ENCODE measurements at places on chromosomes 3 and 15.

GRCh38 chr3:194841515-194841841 is 155.8 kb downstream of the FAM43A start:
- DNase-seq: no peak

- no peak for DNase-seq
These were observed 402.1 kb downstream of the CADM2 start for GRCh38 chr3:85360742-85361387.

GRCh38 chr3:47870156-47870555 is 67.2 kb downstream of the DHX30 start:
- no peak for DNase-seq

GRCh38 chr3:108861401-108861800 is 38.8 kb downstream of the TRAT1 start:
- no peak for DNase-seq

DNA sequence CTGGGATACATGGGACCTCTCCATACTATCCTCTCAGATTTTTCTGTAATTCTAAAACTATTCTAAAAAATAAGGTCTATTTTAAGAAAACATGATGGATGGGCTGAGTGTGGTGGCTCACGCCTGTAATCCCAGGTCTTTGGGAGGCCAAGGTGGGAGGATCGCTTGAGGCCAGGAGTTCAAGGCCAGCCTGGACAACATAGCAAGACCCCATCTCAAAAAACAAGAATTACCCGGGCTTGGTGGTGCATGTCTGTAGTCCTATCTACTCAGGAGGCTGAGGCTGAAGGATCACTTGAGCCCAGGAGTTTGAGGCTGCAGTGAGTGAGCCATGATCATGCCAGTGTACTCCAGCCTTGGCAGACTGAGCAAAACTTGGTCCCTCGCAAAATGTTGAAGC is 9.4 kb downstream of the ZNF639 start:
- no peak for DNase-seq

DNA sequence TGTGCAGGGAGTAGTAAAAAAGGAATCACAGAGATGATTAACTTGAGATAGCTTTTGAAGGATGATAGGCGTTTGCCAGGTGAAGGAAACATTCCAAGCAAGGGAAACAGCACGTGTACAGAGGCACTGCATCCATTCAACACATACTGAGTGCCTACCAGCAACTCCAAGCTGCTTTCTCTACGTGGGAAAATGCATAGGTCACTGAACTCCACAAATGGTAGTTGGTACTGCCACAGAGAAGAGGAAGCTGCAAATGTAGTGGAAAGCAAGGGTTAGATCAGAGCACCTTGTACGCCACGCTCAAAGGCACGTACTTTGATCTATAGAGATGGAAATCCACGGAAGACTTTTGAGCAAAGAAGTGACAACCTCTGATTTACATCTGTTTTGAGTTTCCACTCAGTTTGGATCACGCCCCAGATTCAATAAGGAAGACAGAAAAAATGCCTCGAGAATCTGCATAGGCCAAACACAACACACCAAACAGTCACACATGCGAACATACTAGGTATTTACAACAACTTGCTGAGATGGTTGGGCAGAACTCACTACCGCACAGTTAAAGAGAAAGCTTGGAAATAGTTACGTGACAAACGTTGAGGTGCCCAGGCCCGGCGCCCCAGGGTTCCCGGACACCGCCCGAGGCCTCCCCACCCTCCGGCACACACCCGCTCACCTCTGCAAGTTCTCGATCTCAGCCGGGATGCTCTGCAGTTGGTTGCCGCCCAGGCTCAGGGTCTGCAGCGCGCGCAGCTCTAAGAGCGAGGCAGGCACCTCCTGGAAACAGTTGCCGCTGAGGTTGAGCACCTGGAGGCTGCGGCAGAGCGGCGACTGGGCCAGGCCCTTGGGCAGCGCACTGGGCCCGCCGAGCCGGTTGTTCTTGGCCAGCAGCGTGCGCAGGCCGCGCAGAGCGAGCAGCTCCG is 826 bp downstream of the LRRC58 start:
- peak; percentile 54 for DNase-seq

- no peak for DNase-seq
These were observed 1.1 kb upstream of the CD200R1 start for GRCh38 chr3:112976001-112976400.

- DNase-seq: no peak
These were observed 20.7 kb upstream of the NR2E3 start for GRCh38 chr15:71789616-71790015.

DNA sequence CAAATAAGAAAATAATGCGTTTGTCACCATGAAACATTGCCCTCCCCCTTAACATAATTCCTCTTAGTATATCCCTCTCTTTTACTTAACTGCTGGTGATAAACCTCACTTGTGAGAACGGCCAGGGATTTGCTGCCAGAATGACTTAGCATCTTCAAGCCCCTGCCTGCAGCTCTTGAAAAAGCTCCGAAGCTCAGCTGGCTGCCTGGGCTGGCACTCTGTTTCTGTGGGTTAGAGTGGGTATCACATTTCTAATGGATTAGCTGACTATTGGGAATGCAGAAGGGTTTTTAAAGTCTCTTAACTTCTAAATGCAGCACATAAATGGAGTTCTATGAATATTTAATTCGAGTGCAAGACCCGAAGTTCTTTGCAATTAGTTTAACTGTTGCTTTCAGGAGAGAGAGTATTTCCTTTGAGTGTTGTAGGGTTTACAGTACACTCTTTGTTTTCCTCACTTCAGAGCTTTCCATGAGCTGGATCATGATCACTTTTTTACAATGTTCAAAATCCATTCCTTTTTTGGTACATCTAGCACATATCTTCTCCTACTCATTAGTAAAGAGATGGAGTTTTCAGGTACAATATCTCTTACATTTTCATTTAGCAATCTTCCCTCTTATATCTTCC is 124.7 kb upstream of the RBMS3 start:
- DNase-seq: no peak

GRCh38 chr3:157023226-157023625 is 136.7 kb downstream of the CCNL1 start:
- no peak for DNase-seq

- no peak for DNase-seq
These were observed 14.2 kb upstream of the PXYLP1 start for GRCh38 chr3:141217389-141217788.

DNA sequence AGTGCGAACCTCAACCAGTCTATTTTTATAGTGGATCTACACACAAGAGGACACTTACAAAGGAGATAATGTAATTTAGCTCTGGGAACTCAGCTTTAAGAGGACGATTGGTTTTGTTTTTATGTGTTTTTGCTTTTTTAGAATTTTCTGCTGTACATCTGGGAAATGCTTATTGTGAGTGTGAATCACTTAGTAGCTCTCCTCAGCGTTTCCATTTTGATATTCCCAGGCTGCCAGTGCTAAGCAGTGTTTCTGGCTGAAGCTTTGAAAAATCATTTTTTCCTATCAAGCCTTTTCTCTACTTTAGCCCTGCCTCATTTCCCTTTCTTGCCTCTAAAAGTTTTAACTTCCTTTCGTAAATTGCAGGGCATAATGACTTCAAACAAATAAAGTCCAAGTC is 117.9 kb downstream of the RBMS3 start:
- no peak for DNase-seq

GRCh38 chr15:93705753-93706455 is 525.5 kb upstream of the MCTP2 start:
- DNase-seq: no peak

DNA sequence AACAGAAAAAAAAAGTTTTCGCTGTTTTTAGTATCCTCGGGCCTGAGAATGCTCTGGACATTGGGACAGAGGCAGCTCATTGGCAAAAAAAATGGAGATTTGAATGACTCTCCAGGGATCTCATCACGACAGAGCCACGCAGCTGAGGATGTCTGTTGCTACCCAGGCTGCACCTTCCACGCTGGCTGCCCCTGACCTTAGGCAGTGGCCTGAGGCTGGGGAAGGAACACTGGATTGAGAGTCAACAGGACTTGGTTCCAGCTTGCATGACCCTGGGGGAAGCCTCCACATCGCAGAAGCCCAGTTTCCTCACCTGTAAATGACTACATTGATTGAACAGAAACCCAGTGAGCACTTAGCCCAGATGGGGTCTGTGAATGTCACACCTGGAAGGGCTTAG is 8.7 kb upstream of the ACSBG1 start:
- no peak for DNase-seq

DNA sequence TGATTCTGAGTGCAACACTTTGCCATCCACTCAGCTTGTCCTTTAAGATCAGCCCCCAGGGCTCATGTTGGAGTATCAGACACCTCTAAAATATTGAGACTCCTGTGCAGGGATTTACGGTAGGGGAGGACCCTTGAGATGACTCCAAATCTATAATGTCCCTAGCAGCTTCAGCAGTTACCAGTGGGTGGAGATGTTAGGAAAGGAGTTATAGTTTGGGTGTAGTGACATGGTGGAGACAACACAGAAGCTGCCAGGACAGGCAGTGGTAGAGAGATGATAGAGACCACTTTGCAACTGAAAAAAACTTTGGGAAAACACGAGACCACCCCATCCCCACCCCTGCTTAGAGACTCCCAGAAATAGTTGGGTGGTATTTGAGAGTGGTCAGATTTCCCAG is 43.3 kb upstream of the GSK3B start:
- DNase-seq: no peak

DNA sequence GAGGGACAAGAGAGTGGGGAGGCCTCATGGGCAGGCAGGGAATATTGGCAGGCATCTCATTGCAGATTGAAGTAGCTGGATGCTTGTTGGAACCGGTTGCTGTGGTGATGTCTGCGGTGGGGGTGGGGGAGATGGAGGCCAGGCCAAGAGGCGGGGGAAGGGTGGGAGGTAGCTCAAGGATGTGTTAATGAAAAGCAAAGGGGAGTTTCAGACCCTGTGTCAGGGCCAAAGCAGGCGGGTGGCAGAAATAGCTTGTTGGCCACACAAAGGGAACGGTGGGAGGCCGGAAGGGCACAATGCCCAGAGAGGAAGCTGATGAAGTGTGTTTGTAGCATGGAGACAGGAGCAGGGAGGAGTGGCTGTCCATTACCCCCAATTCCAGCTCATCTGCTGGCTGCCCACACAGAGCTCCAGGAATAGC is 28.0 kb downstream of the CCDC33 start:
- no peak for DNase-seq

- no peak for DNase-seq
These were observed 345.6 kb downstream of the NLGN1 start for GRCh38 chr3:173743111-173743510.

DNA sequence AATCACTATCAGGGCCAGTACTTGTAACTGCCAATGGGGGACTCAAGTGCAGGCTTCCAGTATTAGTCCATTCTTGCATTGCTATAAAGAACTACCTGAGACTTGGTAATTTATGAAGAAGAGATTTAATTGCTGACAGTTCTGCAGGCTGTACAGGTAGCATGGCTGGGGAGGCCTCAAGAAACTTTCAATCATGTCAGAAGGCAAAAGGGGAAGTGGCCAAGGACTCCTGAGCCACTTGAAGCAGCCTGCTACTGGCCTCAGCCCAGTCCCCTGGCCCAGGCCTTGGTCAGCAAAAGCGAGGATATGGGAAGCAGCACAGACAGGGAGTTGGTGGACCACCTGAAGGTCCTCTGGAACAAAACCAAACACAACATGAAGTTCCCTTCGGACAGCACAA is 29.2 kb upstream of the OR5K1 start:
- DNase-seq: no peak

DNA sequence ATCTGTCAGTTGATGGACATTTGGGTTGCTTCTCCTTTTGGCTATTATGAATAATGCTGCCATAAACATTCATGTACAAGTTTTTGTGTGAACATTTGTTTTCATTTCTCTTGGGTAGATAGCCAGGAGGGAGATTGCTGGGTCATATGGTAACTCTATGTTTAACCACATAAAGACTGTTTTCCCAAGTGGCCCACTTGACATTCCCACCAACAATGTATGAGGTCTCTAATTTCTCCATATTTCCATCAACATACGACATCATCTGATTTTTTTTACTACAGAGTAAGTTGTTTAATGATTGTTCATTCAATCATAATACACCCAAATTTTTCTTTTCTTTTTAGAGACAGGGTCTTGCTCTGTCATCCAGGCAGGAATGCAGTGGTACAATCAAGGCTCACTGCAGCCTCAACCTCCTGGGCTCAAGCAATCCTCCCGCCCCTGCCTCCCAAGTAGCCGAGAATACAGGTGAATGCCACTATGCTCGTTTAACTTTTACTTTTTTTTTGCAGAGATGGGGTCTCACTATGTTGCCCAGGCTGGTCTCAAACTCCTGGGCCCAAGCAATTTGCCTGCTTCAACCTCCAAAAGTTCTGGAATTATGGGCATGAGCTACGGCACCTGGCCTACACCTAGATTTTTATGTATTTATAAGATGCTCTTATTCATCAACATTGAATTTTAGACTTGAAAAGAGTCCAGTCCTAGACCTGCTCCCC is 6.8 kb downstream of the IP6K1 start:
- no peak for DNase-seq

GRCh38 chr15:69731081-69731330 is 278.4 kb downstream of the RPLP1 start:
- no peak for DNase-seq

GRCh38 chr15:98781838-98782237 is 133.5 kb downstream of the IGF1R start:
- DNase-seq: no peak

DNA sequence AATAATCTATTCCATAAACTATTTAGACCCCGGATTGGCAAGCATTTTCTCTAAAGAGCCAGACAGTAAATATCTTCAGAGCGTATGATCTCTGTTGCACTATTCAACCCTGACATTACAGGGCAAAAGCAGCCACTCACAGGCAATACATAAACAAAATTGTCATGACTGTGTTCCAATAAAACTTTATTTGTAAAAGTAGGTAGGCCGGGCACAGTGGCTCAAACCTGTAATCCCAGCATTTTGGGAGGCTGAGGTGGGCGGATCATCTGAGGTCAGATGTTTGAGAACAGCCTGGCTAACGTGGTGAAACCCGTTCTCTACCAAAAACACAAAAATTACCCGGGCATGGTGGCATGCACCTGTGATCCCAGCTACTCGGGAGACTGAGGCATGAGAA is 66.5 kb downstream of the ADAMTS9 start:
- DNase-seq: no peak

- no peak for DNase-seq
These were observed 716.2 kb downstream of the DIPK2A start for GRCh38 chr3:144687862-144688261.

DNA sequence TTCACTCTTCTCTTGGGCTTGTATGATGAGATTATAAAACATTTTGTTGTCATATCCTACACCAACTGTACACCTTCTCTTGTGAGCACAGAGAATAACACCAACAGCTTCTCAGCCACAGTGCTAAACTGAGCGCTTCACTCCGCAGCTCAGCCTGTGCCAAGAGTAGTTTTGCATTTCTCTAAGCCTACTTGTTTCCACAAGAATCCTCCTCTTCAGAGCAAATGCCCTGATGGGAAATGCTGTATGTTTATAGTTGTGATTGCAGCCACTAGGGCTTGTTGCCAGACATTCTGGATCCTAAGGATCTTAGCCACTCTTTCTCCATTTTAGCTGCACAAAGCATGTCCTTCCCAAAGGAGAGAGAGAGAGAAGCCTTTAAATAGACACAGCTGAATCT is 138.8 kb upstream of the PLXND1 start:
- no peak for DNase-seq

DNA sequence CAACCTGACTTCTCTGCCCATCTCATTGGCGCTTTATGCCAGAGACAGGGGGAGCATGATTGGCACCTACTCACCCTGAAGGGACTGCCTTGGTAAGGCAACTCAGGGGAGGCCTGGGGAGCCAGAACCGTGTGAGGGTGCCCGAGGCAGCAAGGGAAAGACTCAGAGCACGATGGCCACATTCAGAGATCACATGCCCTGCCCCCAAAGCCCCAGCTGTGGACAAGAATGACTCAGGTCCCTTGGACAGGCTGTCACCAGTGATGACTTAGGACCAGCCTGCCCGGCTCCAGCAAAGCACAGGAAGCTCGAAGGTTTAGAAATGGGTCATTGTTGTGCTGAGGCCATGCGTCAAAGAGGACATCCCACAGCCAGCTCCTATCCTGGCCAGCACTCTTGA is 49.1 kb upstream of the LIMD1 start:
- no peak for DNase-seq
